Gastrocnemius medialis (tissue), 4 donors: ENCODE measurements at places on chromosomes 16 and 17. TPM values are rescaled to one million over a fixed set of nuclear protein-coding genes. Genes with fewer than 3 reads are reported as not detected.

GRCh38 chr17:68176718-68177117 lies 71.1 kb upstream of the AMZ2 start:
- peaks cover 1% of the 10 kb centered on the region for H3K4me1 ChIP-seq
- H3K4me3 ChIP-seq, result no peak overlapping the region
- no peak overlapping the region for H3K27ac ChIP-seq
- no peaks in the 10 kb centered on the region for H3K27me3 ChIP-seq
- no peak for DNase-seq

- no peak overlapping the region for H3K27ac ChIP-seq
- no peak for DNase-seq
- no peak overlapping the region for H3K4me3 ChIP-seq
- H3K27me3 ChIP-seq, result no peaks in the 10 kb centered on the region
Observed at GRCh38 chr17:51435171-51435552, 174.8 kb downstream of the UTP18 start.

- H3K27me3 ChIP-seq, result no peaks in the 10 kb centered on the region
- no peaks in the 10 kb centered on the region for H3K36me3 ChIP-seq
- DNase-seq, result no peak
- H3K27ac ChIP-seq, result peak overlapping the region; percentile 79
- peak overlapping the region; percentile 78 for H3K4me3 ChIP-seq
Observed at GRCh38 chr16:56990407-56991286, 1.3 kb downstream of the NLRC5 start.

The VWA3A gene
- total RNA-seq, result not detected

GRCh38 chr17:40560592-40561293 lies 4.5 kb downstream of the CCR7 start:
- H3K27ac ChIP-seq, result no peak overlapping the region
- H3K4me1 ChIP-seq, result peaks cover 6% of the 10 kb centered on the region
- H3K36me3 ChIP-seq, result no peaks in the 10 kb centered on the region
- H3K27me3 ChIP-seq, result no peaks in the 10 kb centered on the region
- H3K4me3 ChIP-seq, result no peak overlapping the region
- DNase-seq, result no peak

The IL17C gene
- not detected for total RNA-seq

GRCh38 chr17:951325-952132 lies 28.0 kb downstream of the NXN start:
- no peaks in the 10 kb centered on the region for H3K36me3 ChIP-seq
- no peak overlapping the region for H3K27ac ChIP-seq
- no peak overlapping the region for H3K4me3 ChIP-seq
- no peaks in the 10 kb centered on the region for H3K27me3 ChIP-seq
- H3K4me1 ChIP-seq, result peaks cover 31% of the 10 kb centered on the region

DNA sequence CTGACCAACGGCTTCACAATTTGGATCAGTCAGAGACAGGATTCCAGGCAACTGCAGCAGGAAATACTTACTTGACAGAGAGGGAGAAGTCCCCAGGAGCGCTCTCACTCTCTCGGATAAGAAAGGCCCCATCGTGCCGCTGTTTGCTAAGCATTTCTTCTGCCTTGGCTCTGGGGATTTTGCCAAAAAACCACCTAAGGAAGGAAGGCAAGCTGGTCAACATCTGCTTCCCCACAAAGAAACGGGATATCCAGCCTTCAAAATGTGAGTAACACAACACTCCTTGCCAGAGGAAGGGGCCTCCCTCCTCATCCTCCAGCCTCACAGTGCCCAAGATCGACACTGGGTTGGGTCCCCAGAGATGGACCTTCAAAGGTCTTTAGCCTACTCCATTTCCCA lies 36.6 kb upstream of the SLC25A19 start:
- no peak overlapping the region for H3K4me3 ChIP-seq
- peaks cover 8% of the 10 kb centered on the region for H3K4me1 ChIP-seq
- H3K36me3 ChIP-seq, result peaks cover 10% of the 10 kb centered on the region
- no peak for DNase-seq

DNA sequence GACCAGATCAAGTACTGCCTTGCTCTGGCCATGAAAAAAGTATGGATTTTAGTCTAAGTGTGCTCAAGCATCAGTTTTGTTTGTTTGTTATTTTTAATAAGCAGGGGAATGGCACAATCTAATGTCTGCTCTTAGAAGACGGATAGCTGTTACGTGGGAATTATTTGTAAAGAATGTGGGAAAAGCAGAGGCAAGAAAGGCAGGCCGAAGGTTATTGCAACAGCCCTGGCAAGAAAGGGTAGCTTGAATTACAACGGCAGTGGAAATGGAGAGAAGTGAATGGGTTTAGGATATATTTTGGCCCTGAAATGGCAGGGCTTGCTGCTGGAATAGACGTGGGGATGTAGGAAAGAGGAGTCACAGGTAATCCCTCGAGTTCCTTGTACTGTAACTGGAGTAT lies 987 bp upstream of the HASPIN start:
- H3K4me3 ChIP-seq, result peak overlapping the region; percentile 95
- H3K27me3 ChIP-seq, result no peaks in the 10 kb centered on the region
- H3K4me1 ChIP-seq, result peaks cover 26% of the 10 kb centered on the region
- H3K27ac ChIP-seq, result peak overlapping the region; percentile 96

DNA sequence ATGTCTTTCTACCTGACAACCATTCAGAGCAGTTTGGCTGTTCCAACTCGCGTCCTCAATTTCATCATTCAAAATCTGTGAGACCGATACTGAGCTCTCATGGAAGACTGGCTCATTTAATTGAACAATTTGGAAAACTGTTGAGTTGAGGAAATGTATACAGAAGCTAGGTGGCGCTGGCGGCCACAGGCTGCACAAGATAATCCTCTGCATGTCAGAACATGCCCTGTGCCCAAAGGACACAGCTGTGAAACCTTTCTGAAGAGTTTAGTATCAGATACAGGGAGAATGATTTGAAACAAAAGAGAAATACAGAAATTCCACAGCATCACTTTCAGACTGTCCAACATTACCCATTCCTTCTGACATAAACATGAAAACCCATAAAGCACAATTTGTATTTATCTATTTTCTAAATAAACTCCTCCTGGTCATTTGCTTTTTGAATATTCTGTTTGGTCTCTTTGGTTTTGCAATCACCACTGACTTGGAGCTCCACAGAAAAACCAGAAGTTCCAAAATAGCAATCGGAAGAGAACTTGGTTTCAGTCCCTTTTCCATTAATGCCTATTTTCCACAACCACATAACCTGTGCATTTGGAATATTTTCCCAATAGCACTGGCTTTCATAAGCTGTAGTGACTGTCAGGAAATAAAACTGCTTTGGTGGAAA lies 192.8 kb downstream of the MAP2K6 start:
- H3K27me3 ChIP-seq, result no peaks in the 10 kb centered on the region
- peaks cover 35% of the 10 kb centered on the region for H3K4me1 ChIP-seq
- H3K4me3 ChIP-seq, result no peak overlapping the region
- DNase-seq, result peak; percentile 55
- H3K27ac ChIP-seq, result peak overlapping the region; percentile 80

The C16orf96 gene
- 0.15 TPM for total RNA-seq

The CACNG4 gene
- not detected for total RNA-seq
